Lower lobe of right lung (tissue), 2 donors: ENCODE measurements at places on chromosomes 1 and 21. TPM values are rescaled to one million over a fixed set of nuclear protein-coding genes. Genes with fewer than 3 reads are reported as not detected.

NFASC gene
- total RNA-seq = 12.2 TPM

AADACL3 gene
- not detected for total RNA-seq

- H3K4me3 ChIP-seq = no peak overlapping the region
- no peak for DNase-seq
- no peak overlapping the region for H3K27ac ChIP-seq
- H3K27me3 ChIP-seq = no peaks in the 10 kb centered on the region
- no peaks in the 10 kb centered on the region for H3K36me3 ChIP-seq
Measured at GRCh38 chr1:87993051-87993450, 664.4 kb downstream of the LMO4 start.

ESRRG gene
- 1.9 TPM for total RNA-seq

DNA sequence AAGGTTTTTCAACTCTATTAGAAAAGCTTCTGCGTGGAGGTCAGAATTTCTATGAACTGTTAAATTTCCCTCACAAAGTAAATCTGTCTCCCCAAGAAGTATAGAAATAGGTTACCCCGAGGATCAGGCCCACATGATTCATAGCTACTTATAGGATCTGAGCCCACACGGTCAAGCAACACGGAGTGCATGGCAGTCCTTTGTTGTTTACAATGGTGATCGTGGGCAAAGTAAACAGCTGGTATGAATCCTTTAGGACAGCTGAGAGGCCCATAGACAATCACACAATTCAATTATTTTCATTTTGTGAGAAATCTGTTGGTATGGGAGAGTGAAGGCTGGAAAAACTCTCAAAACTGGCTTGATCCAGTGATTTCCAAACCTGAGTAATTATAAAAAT is 58.9 kb upstream of the RCOR3 start:
- H3K27me3 ChIP-seq = no peaks in the 10 kb centered on the region
- H3K36me3 ChIP-seq = no peaks in the 10 kb centered on the region
- no peak overlapping the region for H3K4me3 ChIP-seq
- no peak overlapping the region for H3K27ac ChIP-seq

KRTAP19-1 gene
- total RNA-seq = not detected

DNA sequence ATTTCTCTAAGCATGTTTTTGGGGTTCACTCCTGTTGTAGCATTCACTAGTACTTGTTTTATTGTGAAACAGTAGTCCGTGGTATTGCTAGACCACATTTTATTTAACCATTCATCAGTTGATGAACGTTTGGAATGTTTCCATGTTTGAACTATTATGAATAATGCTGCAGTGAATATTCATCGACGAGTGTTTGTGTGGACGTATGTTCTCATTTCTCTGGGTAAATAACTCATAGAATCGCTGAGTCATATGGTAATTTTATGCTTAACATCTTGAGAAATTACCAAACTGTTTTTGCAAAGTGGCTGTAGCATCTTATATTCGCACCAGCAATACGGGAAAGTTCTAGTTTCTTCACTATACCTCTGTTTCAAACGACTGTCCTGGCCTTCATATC is 28.0 kb upstream of the KAZN start:
- no peak overlapping the region for H3K27ac ChIP-seq
- no peaks in the 10 kb centered on the region for H3K4me1 ChIP-seq

DNA sequence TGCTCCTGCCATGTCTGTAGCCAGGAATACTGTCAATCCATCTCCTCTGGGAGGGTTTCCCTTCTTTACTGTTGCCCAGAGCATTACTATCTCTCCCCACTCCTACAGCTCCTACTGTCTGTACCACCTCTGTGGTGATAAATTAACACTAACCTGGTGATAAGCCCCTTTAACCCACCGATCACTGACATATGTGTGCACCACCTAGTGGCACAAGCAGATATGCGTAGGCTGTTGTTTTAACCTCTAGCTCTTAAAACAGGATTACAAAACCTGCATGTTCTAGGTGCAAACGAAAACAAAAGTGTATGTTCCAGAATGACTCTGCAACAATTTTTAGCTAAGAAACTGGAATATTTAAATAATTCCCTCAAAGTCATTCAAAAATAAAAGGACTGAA is 93.9 kb upstream of the BEND5 start:
- H3K36me3 ChIP-seq = no peaks in the 10 kb centered on the region
- no peak for DNase-seq
- H3K27me3 ChIP-seq = no peaks in the 10 kb centered on the region
- no peaks in the 10 kb centered on the region for H3K4me1 ChIP-seq

DNA sequence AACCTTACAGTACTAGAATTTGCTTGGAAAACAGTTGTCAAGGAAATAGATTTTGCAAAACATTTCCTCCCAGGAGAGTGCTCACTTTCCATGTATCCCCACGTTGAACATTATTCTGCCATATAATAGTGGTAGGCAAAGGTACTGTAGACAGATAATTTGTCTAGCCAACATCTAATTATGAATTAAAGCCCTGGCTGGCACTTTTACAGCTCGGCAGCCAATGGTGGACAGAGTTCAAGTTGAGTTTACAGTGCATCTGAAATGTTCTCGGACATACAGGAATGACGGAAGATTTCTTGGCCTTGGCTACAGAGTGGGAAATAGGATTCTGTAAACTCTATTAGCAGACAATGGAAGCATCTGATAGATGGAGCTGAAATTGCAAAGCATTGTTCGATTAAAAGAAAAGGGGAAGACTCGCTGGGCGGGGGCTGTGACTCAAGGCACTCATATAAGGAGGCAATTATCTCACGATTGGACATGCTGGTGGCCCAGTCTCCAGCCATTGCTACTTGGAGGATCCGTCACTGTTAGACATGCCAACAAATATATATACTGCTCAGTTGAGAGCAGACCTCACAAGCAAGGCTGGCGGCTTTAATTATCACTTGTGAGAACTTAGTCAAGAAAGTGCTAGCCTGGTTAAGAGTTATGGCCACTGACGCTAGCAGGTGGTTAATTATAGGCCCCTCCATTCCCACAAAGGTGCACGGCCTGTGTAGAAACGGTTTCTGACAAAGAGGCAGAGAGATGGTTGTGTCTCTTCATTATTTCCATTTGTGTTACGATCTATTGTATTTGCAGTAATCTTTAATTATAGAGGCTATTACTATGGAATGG is 48.0 kb downstream of the MAN1C1 start:
- no peaks in the 10 kb centered on the region for H3K36me3 ChIP-seq
- H3K27ac ChIP-seq = no peak overlapping the region
- H3K27me3 ChIP-seq = no peaks in the 10 kb centered on the region
- no peak overlapping the region for H3K4me3 ChIP-seq
- DNase-seq = no peak
- peaks cover 15% of the 10 kb centered on the region for H3K4me1 ChIP-seq

DNA sequence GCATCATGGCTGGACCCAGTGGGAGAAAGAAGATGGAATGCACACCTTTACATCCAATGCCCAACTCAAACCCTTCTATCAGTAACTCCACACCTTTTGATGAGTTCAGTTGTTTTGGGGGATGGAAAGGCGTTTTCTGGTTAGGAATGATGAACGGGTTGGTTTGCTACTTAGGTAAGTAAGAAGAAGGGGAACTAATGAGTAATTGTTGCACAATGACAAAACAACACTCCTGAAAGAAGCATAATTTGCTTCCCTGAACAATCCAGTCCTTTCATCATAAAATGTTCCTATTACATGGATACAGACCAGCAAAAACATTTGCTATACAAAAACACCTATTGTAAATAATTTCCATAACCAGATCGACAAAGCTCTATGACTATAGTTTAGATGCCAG is 35.9 kb upstream of the NFIA start:
- H3K36me3 ChIP-seq = no peaks in the 10 kb centered on the region
- H3K4me3 ChIP-seq = no peak overlapping the region
- no peak for DNase-seq
- H3K27me3 ChIP-seq = no peaks in the 10 kb centered on the region
- H3K27ac ChIP-seq = no peak overlapping the region

- H3K4me3 ChIP-seq = no peak overlapping the region
- DNase-seq = no peak
- no peak overlapping the region for H3K27ac ChIP-seq
- H3K4me1 ChIP-seq = peaks cover 8% of the 10 kb centered on the region
- no peaks in the 10 kb centered on the region for H3K27me3 ChIP-seq
Measured at GRCh38 chr1:176843352-176844297, 320.9 kb downstream of the ASTN1 start.

DNA sequence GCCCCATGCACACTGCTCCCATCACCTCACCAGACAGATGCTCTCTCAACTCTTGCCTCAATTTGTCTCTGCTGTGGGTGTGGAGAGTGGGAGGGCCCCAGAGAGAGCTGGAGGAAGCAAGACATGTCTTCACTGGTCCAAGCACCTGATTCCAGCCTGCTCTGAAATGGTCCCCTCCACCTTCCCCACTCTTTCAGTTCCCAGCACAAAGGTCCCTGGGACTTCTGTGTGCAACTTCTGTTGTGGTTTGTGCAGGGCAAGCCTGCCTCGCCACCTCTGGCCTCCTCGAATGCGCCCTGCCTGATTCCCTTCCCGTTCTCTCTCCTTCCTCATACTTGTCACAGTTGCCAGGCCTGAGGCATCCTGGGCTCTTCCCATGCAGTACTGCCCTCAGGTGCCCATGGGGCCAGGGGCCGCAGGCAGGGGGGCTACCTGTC is 119.3 kb downstream of the SYT2 start:
- H3K36me3 ChIP-seq = no peaks in the 10 kb centered on the region
- H3K27ac ChIP-seq = no peak overlapping the region
- no peak overlapping the region for H3K4me3 ChIP-seq
- peaks cover 27% of the 10 kb centered on the region for H3K4me1 ChIP-seq

DNA sequence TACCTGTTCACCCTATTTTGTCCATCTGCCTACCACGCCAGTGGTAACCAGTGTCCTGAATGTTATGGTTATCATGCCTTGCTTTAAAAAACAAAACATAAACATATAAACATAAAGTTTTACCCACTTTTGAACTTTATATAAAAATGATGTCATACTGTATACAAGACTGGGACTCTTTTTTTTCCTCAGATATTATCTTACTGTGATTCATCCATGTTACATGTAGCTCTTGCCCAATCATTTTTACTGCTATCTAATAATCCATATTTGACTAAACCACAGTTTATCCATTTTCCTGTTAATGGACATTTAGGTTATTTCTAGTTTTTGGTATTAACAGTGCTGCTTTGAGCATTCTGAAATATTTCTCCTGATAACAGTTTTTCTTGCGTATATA is 78.8 kb downstream of the GPR161 start:
- no peaks in the 10 kb centered on the region for H3K27me3 ChIP-seq
- peaks cover 23% of the 10 kb centered on the region for H3K36me3 ChIP-seq
- H3K4me1 ChIP-seq = no peaks in the 10 kb centered on the region
- H3K27ac ChIP-seq = no peak overlapping the region
- no peak for DNase-seq
- no peak overlapping the region for H3K4me3 ChIP-seq

RNPC3 gene
- 35.0 TPM for total RNA-seq

- H3K4me1 ChIP-seq = peaks cover 85% of the 10 kb centered on the region
- peak; percentile 87 for DNase-seq
- H3K27ac ChIP-seq = peak overlapping the region; percentile 92
- no peaks in the 10 kb centered on the region for H3K36me3 ChIP-seq
- peak overlapping the region; percentile 51 for H3K4me3 ChIP-seq
Measured at GRCh38 chr1:226679853-226680516, 59.1 kb downstream of the ITPKB start.

DNA sequence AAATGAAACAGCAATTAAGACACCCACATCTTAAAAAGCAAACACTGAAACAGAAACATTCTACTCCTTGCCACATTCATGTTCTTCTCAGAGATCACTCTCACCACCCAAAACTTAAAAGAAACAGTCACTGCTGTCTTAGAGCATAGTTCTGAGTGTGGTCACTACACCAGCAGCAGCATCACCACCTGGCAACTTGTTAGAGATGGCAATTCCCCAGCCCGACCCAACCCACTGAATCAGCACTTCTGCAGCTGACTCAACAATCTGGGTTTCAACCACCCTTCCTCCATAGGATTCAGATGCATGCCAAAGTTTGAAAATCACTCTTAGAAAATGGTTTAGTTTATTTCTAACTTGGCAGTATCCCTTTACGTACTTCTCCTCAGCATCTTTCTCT is 126.1 kb downstream of the CDC42BPA start:
- H3K27me3 ChIP-seq = no peaks in the 10 kb centered on the region
- no peak overlapping the region for H3K27ac ChIP-seq
- no peak overlapping the region for H3K4me3 ChIP-seq
- no peaks in the 10 kb centered on the region for H3K36me3 ChIP-seq
- no peak for DNase-seq

DCDC2B gene
- total RNA-seq = 3.2 TPM

DNA sequence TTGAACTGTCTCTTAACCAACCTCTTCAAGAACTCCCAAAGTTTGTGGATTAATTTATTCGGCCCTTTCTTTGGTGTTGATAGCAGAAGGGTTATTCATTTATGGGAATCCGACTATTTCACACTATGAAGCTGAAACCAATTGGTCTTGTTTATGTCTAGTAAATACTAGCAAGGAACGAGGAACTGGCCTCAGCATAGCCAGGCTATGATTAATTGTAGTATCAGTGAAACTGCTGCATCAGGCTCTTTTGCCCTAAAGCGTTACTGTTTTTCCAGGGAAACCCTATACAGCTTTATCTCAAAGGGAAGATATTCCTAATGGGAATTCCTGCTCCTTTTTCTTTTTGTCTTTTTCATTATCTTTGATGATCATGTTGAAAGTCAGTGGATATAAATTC is 35.1 kb downstream of the CLEC20A start:
- H3K27ac ChIP-seq = no peak overlapping the region
- no peak for DNase-seq
- H3K4me3 ChIP-seq = no peak overlapping the region
- peaks cover 46% of the 10 kb centered on the region for H3K36me3 ChIP-seq
- H3K27me3 ChIP-seq = no peaks in the 10 kb centered on the region

DNA sequence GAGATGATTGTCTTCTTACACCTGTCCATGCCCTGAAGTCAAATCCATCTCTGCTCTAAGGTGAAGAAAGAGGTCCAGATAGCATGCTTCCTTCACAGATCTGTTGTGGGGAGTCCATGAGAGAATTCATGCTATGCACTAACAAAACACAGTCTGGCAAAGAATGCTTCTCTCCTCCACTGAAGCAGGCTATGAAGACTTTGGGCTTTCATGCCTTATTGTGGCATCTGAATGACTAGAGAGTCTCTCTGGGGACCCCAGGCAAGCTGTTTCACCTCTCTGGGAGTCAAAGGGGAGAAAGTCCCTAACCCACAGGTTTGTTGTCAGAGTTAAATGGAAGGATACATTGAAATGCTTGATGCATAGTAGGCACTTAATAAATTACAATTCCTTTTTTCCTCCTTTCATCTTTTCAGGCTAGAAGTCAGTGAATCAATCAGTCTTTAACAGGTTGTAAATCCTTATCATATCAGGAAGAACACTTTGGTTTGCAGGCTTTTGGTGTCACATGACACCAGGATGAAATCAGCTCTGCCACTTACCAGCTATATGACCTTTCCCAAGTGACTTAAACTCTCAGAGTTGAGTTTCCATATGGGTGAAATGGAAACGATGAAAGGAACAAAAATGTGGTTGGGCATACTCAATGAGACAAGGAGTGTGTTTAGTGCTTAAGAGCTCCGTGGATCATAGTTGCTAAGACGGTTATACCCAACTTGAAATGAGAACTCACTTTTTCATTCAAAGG is 200.1 kb upstream of the DAB1 start:
- H3K4me1 ChIP-seq = no peaks in the 10 kb centered on the region
- H3K4me3 ChIP-seq = no peak overlapping the region
- H3K27ac ChIP-seq = no peak overlapping the region
- H3K27me3 ChIP-seq = no peaks in the 10 kb centered on the region
- no peaks in the 10 kb centered on the region for H3K36me3 ChIP-seq
- DNase-seq = no peak

CBR3 gene
- total RNA-seq = 4.3 TPM

GPN2 gene
- total RNA-seq = 25.9 TPM

LTN1 gene
- total RNA-seq = 22.0 TPM

FNDC10 gene
- total RNA-seq = 7.7 TPM
